ENCODE measurements at places on chromosomes 16 and 17.
A peak's percentile ranks its signal among the peaks of the same experiment; 100 is the strongest.

DNA sequence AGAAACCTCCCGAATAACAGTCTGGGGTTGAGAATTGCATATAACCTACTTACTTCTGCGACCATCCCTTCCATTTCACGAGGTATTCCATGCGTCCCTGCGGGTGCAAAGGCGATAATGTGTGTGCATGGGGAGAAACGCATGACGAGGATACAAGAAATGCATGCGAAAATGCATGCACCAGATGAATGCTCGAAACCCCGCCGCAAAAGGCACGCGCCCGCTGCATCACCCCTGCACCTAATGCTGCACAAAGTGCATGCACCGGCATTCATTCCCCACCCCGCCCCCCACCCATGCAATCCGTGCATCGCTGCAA is 474 bp downstream of the CBX8 start:
- no peak for DNase-seq

DNA sequence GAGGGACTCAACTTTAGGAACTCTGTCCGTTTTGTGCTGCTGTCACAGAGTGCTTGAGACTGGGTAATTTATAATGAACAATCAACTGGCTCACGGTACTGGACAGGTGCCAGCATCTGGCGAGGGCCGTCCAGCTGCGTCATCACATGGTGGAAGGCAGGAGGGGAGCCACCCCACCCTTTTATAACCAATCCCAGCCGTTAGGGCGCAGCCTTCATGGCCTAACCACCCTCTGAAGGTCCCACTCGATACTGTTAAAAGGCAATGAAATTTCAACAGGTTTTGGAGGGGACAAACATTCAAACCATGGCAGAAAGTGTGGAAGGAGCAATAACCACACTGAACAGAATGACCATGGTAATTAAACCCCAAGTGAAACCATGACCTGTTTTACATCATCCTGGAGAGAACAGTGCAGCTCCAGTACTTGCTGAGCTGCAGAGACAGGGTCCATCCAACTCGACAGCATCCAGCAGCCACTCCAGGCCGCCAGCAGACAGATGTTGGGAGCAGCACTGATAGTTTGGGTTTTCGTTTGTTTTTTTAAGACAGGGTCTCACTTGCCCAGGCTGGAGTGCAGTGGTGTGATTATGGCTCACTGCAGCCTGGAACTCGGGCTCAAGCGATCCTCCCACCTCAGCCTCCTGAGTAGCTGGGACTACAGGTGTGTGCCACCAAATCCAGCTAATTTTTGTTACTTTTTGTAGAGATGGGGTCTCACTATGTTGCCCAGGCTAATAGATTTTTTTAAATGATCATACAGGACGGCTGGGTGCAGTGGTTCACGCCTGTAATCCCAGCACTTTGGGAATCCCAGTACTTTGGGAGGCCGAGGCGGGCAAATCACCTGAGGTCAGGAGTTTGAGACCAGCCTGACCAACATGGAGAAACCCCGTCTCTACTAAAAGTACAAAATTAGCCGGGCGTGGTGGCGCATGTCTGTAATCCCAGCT is 11.0 kb downstream of the CHMP6 start:
- DNase-seq: peak; percentile 13

DNA sequence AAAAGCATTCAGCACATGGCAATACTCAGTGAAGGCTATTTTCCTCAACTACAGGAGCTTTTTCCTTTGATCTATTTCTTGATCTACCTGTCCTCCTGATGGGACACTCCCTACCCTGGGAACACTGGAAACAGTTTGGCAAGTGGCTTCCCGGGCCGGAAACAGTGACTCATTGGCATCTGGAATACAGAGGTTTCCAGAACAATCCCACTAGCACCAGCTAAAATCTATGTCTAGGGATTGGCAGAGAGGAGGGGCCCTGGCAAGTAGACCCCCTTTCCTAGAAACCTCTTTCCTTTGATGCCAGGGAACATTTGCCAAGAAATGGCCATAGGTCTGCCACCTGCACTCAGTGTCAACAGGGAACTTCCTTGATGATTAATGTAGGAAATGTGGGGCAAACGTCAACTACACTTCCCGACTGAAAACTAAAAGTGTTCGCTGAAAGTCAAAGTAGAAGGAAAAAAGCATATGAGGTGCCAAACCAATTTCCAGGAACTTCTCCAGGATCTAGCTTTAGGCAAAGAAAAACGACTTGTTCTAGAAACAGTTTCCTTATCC is 30.4 kb upstream of the FBXW10B start:
- no peak for DNase-seq

- peak; percentile 53 for DNase-seq
Observed at GRCh38 chr17:14428648-14429029, 127.8 kb downstream of the HS3ST3B1 start.

- peak; percentile 24 for DNase-seq
Observed at GRCh38 chr16:50724306-50724705, 17.6 kb upstream of the CYLD start.

DNA sequence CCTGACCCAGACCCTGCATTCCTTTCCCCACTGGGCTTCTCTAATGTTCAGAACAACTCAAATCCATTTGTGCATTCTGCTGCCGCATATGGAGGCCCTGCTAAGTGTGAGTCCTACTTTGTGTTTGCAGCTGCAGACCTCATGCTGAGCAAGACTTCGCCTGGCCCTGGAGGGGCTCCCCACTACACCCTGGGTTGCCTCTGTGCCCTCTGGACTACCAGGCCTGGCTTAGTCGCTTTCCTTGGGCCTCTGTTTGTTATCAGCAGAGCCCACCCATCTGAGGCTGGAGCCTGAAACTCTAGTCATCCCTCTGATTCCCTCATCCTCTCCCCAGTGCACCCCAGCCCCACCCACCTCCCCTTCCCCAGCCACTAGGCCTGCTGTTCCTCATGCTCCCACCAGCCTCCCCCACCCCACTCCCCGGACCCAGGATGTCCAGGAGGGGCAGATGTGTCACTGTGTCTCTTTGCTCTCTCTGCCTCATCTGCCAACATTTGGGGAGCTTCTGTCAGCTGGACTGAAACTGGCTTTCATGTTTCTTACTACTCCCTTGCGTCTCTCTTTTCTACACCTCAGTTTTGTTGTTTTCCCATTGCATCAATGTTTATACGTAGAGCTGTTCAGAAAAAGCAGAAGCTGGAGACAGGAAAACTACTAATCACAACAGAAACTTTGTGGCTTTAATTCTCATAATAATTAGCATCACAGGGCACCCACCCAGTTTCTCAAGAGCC is 17.9 kb upstream of the CD300E start:
- peak; percentile 67 for DNase-seq

- DNase-seq: no peak
Observed at GRCh38 chr16:3836641-3837040, 43.9 kb downstream of the CREBBP start.

- DNase-seq: no peak
Observed at GRCh38 chr16:58393138-58393504, 850 bp downstream of the GINS3 start.

GRCh38 chr17:40358323-40359038 is 6.1 kb downstream of the GJD3 start:
- peak; percentile 80 for DNase-seq

GRCh38 chr17:60447375-60447774 is 25.1 kb downstream of the CHCT1 start:
- no peak for DNase-seq

GRCh38 chr17:5354310-5354709 is 65.2 kb downstream of the NUP88 start:
- DNase-seq: no peak

DNA sequence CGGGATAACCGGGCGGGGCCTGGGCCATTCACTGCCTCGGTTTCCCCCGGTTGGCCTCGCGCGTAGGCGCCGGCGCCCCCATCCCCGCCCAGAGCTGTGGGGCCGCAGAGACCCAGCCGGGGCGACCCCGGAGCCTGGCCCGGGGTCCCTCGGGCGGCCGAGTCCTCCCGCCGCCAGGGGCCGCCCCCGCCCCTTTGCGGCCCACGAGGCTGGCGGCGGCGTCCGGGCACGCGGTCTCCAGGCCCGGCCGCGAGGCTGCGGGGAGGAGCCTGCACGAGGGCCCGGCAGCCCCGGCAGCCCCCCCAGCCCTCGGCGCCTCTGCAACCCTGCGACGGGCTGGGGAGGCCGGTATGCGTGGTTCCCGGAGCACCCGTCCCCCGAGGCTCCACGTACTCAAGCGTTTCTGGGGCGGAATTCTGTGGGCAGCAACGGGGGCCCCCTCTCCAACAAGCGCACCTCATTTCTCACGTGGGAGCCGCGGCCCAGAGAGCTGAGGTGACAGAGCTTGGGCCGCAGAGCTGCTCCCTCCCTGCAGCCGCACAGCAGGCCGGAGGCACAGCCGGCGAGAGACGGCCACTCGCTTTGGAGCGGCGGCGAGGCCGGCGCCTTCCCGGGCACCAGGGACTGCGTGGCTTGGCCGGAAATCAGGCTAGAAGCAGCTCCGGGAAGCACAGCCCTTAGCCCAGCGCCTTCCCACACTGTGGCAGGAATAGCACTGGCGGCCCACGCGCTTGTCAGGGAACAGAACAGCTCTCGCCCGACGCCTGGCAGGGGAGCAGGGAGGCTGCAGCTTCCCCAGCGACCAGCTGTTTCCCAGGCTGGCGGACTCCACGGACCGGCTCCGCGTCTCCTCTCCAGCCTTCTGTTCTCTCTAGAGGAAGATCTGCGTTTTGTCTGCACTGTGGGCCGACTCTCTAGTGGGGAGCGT is 867 bp upstream of the LIMD2 start:
- peak; percentile 35 for DNase-seq
